PC-9 (cell line): ENCODE measurements at places on chromosomes 16 and 17. TPM values are rescaled to one million over a fixed set of nuclear protein-coding genes. Genes with fewer than 3 reads are reported as not detected.

The ASB16 gene
- total RNA-seq, result not detected in 2 replicates

The CTRB2 gene
- not detected in 2 replicates for total RNA-seq

The CRISPLD2 gene
- 18.6 and 19.9 TPM in 2 replicates for total RNA-seq

The MYCBPAP gene
- 4.9 and 11.6 TPM in 2 replicates for total RNA-seq

The TBC1D3H gene
- not detected in 2 replicates for total RNA-seq

The NLRC3 gene
- not detected in 2 replicates for total RNA-seq

The ACAP1 gene
- total RNA-seq, result 10.9 and 28.5 TPM in 2 replicates

The ANKFN1 gene
- not detected in 2 replicates for total RNA-seq

The GAS2L2 gene
- not detected in 2 replicates for total RNA-seq

The CES4A gene
- 2.5 and 3.1 TPM in 2 replicates for total RNA-seq

The SLC6A2 gene
- 0.50 and 0.61 TPM in 2 replicates for total RNA-seq

The SLC22A31 gene
- total RNA-seq, result 2.5 and 5.4 TPM in 2 replicates

The RRAD gene
- total RNA-seq, result 0.24 TPM in 1 of 2 replicates, not detected in the other

The ATP2A1 gene
- total RNA-seq, result 8.3 and 10.7 TPM in 2 replicates

The PRAC2 gene
- total RNA-seq, result not detected in 2 replicates
